HuH-7 (cell line): ENCODE measurements at places on chromosomes 7 and 10.

DNA sequence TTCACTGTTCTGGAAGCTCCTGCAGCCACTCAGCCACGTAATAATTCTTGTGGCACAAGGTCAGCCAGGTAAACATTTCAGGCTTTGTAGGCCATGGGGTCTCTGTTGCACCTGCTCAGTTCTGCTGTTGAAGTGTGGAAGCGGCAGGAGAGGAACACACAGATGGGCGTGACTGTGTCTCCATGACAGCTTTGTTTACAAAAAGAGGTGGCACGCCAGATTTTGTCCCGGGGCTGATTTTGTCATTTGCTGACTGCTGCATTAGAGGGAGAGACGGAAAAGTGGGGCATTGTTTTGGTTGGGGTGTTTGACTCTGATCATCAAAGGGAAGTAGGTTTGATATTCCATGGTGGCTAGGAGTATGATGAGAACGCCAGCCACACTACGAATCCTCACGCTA lies 103.1 kb downstream of the PRKAG2 start:
- DNase-seq = no peak

- DNase-seq = no peak
Measured at GRCh38 chr7:18694484-18694883, 198.9 kb downstream of the HDAC9 start.

DNA sequence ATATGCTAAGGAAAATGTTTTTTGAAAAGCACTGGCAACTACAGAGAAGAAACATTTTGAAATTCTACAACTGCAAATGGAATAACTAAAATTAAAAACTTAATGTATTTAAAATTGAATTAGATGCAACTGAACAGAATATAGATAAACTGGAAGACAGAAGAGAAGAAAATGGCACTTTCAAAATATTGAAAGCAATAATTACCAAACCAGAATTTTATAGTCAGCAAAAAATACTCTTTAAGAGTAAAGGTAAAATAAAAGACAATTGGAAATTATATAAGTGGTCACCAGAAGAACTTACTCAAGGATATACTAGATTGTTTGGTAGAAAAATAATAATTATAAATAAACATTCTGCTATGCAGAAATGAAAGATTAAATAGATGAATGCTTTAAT lies 927.7 kb upstream of the ZWINT start:
- DNase-seq = no peak

- DNase-seq = no peak
Measured at GRCh38 chr7:70569335-70569819, 562.6 kb upstream of the GALNT17 start.

GRCh38 chr10:126122881-126123280 lies 226.5 kb downstream of the FANK1 start:
- DNase-seq = no peak

- DNase-seq = no peak
Measured at GRCh38 chr10:133141958-133142340, 18.1 kb upstream of the KNDC1 start.
